ENCODE measurements at places on chromosomes 4 and X.

GRCh38 chrX:119763181-119763580, 4.8 kb downstream of the SOWAHD start:
- no peak for DNase-seq

GRCh38 chrX:39627257-39627656, 470.5 kb downstream of the BCOR start:
- DNase-seq = no peak

- DNase-seq = no peak
Observed at GRCh38 chr4:32199639-32200038, 1479.5 kb downstream of the PCDH7 start.

DNA sequence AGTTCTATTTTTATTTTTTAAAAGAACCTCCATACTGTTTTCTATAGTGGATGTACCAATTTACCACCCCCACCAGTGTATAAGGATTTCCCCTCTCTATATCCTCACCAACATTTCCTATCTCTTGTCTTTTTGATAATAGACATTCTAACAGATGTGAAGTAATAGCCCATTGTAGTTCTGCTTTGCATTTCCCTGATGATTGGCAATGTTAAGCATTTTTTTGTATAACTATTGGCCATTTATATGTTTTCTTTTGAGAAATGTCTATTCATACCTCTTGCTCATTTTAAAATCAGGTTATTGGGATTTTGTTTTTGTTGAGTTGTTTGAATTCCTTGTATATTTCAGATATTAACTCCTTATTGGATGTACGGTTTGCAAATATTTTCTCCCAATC, 251.1 kb upstream of the HTR2C start:
- DNase-seq = no peak

- no peak for DNase-seq
Observed at GRCh38 chrX:1903236-1903935, 288.5 kb downstream of the ASMT start.

- no peak for DNase-seq
Observed at GRCh38 chrX:69914781-69915180, 135.0 kb downstream of the AWAT2 start.

DNA sequence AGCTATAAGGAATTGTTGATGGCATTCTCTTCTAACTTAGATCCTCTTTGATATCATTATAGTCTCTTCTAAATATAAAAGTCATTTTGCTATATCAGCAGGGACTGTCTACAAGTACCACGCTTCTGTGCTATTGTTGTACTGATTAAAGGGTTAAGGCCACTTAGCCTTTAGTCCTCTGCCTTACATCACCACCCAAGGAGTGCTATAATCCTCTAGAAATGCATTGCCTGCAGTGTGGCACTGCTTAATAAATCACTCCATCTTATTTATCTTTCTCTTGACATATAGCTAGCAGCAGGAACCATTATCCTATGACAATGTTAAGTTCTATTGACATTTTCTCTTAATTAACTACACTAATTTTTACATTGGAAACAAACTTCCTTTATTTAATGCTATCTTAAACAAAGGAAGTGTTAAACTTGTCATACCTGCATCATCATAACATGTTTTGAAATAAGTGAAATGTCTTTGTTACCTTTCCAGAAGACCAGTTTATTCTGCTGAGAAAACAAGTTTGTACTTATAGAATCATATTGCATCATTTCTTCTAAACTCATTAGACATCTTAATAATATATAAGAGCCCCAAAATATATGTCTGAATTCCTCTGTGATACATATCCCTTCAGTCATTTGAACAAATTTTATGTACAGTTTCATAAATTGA, 360.9 kb upstream of the ATOH1 start:
- DNase-seq = no peak

GRCh38 chr4:186790630-186791029, 67.0 kb upstream of the FAT1 start:
- DNase-seq = no peak

DNA sequence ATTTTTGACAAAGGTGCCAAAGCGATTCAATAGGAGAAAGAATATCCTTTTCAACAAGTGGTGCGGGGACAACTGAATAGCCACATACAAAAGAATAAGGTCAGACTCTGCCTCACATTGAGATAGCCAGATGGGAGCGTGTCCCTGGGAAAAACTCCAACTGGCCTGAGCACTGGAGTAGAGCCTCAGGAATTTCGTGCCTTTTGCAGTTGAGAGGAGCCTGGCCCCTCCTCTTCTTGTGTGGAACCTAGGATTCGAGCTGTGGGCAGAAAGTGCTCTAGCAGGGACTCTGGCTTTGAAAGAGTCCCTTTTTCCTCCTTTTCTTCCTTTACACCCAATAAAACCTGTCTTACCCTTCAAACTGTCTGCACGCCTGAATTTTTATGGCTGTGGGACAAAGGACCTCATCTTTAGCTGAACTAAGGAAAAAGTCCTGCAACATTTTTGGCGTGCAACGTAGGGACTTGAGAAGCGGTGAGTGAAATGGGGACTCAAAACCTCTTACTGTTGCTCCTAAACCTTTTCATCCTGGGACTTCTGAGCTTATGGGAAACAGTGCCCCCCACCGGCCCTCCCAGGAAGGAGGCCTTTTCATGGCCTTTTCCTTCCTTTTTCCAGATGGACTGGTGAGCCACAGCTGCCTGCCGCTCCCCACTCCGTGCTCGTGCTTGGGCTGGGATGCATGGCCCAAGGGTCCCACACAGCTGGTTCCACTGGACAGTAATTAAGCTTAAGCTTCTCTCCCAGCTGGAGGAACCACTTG, 68.6 kb downstream of the BMP15 start:
- DNase-seq = no peak

DNA sequence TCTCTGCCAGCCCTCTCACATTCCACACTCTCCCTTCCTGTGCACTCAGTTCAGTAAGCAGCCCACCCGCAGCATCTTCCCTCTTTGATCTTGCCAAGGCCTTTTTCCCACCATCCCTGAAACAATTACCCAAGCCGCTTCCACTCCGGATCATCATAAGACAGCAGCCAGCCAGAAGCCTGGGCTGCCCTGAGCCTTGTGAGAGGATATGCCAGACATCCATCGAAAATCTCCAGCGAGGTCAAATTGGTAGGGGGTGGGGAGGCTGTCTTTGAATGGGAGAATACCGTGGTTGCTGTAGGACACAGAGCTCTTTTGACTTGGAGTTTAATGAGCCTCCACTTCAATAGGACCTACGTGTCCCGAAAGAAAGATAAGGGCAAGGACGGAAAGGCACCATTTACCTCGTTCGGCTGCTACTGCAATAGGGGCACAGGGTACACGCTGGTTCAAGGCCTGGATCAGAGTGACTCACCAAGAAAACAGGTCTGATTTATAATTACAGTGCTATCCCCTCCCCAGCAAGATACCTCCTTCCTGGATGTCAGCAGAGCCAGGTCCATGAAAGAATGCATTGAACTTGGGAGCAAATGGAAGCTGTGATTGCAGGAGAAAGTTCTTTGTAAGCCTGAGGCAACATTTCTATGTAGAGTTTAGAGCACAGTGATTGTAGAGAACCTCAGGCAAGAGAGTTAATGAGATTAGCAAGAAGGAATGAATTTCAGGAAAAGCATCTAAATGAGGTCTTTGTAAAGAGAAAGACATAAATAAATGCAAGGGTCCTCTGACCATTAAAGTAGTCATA, 39.5 kb downstream of the AMOT start:
- DNase-seq = no peak

- no peak for DNase-seq
Observed at GRCh38 chrX:101482296-101482695, 3.0 kb upstream of the ARMCX4 start.

GRCh38 chr4:16844816-16845586, 53.4 kb downstream of the LDB2 start:
- no peak for DNase-seq

Measured in SHP77 (cell line).